ENCODE measurements at places on chromosomes 1 and 21.

GRCh38 chr1:9326596-9326995 lies 33.9 kb downstream of the SPSB1 start:
- DNase-seq: peak; percentile 43

DNA sequence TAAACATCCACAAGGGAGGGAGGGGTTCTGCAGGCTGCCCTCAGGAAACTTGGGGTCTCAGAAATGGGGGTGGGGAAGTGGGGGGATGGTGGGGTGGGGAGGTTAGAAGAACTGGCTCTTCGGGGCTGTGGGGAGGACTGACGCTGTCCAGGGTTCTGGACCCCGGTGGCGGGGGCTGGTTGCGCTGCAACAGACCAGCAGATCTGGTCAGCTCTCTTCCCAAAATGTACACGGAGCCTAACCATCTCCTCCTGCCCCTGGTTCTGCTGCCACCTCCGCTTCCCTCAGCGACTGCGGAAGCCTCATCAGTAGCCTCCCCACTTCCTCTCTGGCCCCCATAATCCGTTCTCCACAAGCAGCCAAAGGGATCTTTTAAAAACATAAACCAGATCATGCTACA lies 29.3 kb upstream of the C1QA start:
- DNase-seq: no peak

GRCh38 chr1:156601892-156602291 lies 613 bp upstream of the GPATCH4 start:
- no peak for DNase-seq

GRCh38 chr1:50163680-50164079 lies 55.0 kb downstream of the ELAVL4 start:
- DNase-seq: no peak

DNA sequence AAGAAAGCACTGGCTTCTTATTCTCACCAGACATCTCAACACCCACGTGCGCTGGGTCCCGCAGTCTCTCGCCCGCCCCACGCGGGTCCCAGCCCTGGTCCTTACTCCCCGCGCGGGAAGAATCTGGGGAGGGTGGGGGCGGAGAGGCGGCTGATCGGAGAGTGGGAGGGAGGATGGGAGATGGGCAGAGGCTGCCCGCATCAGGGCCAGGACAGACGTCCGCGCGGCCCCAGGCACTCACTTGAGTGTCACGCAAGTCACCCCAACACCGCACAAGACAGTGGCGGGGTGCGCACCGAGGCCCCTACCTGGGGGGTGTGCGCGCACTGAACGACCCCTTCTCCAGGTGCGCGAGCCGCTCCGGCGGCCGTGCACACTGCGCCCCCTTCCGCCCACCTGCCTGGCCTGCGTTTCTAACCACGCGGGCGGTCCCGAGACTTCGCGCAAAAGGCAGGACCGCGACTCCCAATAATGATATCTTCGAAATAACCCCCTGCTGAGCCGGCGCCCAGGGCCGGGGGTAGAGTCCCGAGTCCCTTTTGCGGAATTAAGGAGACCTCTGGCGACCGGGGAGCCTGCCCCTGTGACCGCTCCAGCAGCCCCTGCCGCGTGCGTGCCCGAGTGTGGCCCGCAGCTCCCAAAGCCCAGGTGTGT lies 6.0 kb upstream of the SIM2 start:
- no peak for DNase-seq

DNA sequence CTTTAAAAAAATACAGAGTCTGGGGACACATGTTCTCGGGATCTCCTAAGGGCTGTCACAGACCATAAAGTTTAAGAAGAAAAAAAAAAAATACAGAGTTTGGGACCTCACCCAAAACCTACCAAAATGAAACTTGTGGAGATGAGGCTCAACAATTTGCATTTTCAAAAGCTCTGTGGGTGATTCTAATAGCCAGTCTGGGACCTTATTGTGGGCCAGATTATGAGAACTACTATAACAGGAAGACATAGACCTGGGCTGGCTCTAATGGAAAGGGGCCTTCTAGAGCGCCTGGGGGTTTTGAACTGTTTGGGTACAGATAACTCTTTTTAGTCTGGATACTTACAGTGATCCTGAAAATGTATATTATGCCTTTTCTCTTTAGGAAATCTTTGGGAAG lies 69.1 kb downstream of the LAMC1 start:
- no peak for DNase-seq

DNA sequence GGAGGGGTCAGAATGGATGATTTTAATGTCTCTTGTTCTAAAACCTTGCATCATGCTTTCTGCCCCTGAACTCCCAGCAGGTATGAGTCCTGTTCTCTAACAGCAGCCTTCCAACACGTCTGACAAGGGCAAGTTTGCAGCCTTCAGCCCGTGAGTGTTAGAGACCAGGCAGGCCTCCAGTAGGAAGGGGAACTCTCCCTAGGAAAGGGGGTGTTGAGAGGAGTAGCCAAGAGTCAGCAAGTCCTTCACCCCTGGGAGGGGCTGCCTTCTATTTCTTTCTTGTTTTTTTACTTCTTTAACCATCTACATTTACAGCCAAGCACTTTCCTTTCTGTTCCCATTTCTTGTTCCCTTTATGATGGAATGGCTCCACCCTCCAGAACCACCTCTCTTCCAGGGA lies 14.2 kb downstream of the BATF3 start:
- DNase-seq: no peak

GRCh38 chr1:24641646-24642151 lies 1.4 kb upstream of the SRRM1 start:
- DNase-seq: peak; percentile 37

DNA sequence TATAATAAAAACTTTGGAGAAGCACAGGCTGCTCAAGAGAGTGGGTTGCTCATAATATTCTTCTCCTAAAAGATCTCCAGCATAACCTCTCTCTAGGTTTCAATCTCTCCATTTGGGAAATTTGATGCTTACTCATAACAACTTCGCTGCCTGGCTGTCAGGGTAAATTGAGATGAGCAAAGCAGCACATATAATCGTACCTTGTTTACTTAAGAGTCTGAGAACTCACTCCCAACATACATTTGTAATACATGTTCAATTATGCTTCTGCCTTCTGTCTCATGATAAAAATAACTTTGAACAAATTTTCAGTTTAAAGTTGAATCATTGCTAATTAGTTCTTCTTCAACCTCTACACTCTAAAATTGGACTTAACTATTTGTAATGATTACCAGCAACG lies 68.9 kb downstream of the DUSP10 start:
- no peak for DNase-seq

GRCh38 chr1:220882061-220882891 lies 3.0 kb downstream of the HLX start:
- DNase-seq: peak; percentile 58

- peak; percentile 17 for DNase-seq
These were observed 73.9 kb downstream of the RAP1GAP start for GRCh38 chr1:21594935-21595897.

GRCh38 chr1:177383715-177384114 lies 213.0 kb downstream of the BRINP2 start:
- no peak for DNase-seq

DNA sequence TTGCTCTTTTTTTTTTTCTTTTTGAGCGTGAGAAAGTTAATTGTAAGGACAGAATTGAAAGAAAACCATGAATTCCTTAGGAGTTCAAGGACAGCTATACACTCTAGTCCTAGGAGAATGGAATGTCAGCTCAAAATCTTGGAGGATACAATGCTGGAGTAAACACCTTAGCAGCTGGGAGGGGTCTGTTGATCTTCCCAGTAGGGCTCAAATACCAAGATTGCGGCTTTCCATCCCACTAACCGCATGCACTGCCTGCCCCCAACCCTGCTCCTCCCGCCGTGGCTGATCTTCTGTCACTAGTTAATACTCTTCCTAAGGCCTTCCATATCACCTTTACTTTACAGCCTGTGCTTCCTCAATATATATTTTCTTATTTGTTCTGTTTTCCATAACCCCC lies 2.6 kb upstream of the PDC start:
- no peak for DNase-seq

DNA sequence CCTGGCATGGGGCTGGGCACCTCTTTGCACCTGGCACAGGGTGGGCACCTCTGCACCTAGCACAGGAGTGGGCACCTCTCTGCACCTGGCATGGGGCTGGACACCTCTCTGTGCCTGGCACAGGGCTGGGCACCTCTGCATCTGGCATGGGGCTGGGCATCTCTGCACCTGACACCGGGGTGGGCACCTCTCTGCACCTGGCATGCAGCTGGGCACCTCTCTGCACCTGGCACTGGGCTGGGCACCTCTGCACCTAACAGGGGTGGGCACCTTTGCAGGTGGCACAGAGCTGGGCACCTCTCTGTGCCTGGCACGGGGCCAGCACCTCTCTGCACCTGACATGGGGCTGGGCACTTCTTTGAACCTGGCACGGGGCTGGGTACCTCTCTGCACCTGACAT lies 29.4 kb upstream of the CCDC27 start:
- no peak for DNase-seq

- no peak for DNase-seq
These were observed 7.9 kb downstream of the RGSL1 start for GRCh38 chr1:182457844-182458243.

- DNase-seq: no peak
These were observed 2.0 kb upstream of the CD101 start for GRCh38 chr1:116999596-116999995.

GRCh38 chr1:85406887-85407533 lies 57.9 kb downstream of the DDAH1 start:
- peak; percentile 91 for DNase-seq

DNA sequence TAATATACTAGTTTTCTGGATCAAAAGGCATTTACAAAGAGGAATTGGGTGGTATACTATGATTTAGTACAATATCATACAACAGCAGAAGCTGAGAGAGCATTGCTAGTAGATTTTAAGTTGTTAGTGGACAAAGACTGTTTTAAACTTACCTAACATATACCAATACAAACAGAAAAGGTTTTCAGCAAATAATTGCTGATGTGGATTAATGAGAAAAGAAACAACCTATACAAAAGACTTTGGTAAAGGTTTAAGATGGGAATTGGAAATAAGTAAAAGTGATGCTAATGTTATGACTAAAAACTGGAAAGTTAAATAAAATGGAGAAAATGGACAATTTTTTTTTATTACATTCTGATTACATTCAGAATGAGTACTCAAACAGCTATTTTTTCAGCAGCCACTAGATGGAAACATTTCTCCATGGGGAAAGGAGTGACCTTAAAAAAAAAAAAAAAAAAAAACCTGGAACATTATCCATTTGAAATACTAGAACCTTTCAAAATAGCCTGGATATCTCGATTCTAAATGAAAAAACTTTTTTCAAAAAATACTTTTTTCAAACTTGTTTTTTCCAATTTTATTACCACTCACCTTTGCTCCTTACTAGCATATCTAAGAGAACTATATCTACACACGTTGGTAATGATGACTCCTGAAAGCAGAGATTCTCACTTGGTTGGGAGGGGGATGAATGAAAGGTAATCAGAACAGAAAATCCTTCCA lies 55.4 kb downstream of the EPRS1 start:
- peak; percentile 29 for DNase-seq

DNA sequence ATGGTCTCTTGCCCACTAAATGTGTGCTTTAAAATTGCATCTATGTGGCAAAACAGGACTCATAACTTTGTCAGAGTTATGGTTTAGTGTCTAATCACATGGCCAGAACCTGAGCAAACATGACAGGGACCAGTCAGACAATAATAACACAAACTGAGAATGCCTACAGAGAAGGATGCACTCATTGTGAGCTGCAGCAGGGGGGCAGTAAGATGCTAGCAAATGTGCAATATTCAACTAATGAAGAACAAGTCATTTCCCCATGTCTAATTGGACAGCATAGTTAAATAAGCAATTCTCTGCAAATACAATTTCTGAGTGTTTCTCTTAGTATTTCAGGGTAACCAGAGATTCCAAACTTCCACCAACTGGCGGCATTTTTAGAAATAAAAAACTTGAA lies 30.8 kb downstream of the SPAG17 start:
- DNase-seq: no peak

DNA sequence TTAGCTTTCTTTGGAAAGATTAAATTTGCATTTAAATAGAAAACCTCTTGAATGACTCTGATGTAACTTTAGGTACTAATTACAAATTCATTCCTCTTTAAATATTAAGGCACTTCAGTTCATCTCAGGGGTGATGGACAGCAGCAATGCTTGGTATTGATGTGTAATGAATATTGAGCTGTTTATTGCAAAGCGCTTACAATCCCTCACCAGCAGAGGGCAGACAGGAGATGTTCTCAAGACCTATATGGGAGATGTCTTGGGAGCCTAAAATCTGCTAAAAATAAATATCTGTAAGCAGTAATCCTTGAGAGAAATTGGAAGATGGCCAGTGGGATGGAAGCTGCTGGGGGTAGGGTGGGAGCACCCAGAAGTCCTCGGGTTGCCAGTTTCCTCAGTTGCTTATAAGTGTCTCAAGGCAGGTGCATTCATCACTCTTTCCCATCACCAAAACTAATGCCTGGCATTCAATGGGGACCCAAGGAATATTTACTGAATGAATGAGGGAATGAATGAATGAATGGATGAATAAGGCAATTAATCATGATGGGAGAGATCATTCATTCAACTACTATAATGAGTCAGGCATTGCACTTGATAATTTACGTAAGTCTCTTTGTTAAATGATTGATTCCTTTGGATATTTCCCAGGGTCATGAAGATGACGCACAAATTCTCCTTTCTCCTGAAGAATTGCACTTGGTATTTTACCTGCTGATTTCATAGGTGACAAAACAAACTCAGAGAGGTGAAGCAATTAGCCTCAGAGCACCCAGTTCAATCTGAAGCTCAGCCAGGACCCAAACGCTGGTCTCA lies 2.3 kb downstream of the KLHDC8A start:
- DNase-seq: peak; percentile 50

DNA sequence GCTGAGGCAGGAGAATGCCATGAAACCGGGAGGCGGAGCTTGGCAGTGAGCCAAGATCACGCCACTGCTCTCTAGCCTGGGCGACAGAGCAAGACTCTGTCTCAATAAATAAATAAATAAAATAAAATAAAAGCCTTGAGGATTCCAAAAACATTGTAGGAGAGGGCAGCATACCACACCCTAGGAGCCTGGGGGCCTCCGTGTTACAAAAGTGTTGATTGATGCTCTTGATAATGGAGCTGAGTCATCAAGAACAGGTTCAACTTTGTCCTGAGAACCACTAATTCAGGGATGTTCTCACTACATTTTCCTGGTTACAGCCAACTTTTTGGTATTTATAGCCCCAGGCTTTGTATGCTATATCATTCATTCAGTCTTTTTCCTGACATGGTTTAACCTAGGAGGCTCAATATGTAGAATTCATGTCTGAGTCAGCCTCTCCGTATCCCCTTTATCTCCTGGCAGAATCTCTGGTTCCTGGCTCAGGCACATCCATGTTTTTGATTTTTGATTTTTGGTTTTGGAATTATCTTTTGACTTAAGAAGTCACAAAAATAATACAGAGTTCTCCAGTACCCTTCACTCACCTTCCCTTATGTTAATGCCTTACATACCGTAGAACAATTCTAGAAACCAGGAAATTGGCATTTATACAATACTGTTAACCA lies 69.4 kb downstream of the LRRC8D start:
- no peak for DNase-seq

GRCh38 chr21:37986751-37987399 lies 70.6 kb upstream of the KCNJ6 start:
- no peak for DNase-seq

- DNase-seq: no peak
These were observed 726 bp upstream of the CYB5R1 start for GRCh38 chr1:202967684-202968281.
